Kasumi-1 (cell line): ENCODE measurements at places on chromosomes 13 and 19.

- no peak for DNase-seq
Measured at GRCh38 chr13:97273341-97273831, 51.3 kb downstream of the MBNL2 start.

DNA sequence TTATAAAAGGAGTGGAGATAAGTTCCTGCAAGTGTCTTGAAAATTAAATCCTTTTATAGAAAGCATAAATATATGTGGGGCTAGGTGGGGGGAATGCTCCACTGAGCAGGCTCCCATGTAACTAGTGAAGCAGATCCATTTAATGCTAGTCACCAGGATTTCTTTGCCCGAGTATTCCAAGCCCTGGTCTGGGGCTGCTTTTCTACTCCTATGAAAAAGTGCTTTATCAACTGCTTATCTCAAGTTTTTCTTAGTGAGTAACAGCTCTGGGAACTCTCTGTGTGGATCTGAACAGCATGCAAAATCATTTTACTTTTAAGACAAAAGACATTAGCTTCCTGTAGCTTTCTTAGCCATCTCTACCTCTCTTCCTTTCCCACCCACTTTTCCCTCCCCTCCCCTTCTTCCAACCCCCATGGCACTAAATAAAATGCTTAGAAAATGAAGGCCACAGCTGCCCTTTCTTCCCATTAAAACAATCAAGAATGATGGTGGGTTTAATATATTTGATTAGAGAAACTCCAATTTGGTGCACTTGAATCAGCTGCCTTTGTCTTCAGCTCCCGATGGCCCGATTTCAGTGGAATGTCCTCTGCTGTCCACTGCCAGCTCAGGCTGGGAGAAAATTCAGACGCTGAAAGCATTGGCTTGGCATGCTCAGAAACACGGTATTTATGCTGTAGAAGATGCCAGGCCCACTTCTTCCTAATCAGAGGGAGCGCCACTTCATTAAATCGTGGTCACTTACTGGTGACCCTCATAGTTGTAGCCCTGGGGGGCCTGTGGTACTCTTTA is 475.1 kb downstream of the FOXO1 start:
- no peak for DNase-seq

- no peak for DNase-seq
Measured at GRCh38 chr13:61179741-61180140, 235.9 kb downstream of the PCDH20 start.

GRCh38 chr13:106471957-106472543 is 63.4 kb downstream of the EFNB2 start:
- no peak for DNase-seq

DNA sequence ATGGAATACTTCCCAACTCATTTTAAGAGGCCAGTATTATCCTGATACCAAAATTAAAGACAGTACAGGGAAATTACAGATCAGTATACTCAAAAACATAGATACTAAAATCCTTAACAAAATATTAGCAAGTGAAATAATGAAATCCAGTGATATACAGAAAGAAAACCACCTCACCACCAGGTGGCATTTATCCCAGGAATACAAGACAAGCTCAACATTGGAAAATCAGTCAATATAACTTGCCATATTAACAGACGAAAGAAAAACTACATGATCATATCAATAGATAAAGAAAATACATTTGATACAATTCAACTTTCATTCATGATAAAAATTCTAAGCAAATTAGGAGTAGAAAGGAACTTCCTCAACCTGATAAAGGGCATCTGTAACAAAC is 6.7 kb upstream of the GNA15 start:
- peak; percentile 46 for DNase-seq

GRCh38 chr13:41332829-41333228 is 21.8 kb downstream of the NAA16 start:
- DNase-seq: no peak

DNA sequence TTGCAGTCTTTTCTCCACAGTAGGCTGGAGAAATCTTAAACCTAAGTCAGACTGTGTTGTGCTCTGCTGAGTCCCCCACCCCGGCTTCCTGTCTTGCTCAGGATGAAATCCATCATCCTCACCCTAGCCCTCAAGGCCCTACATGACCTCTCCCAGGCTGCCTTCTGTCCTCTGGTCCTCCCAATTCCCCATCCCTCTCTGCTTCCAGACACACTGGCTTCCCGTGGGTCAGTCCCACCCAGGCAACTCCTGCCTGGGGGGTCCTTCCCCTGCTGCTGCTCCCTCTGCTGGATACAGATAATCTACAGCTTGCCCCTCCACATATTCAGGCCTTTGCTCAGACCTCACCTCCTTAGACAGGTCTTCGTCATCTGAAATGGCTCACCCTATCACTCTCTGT is 18.4 kb upstream of the CBY2 start:
- no peak for DNase-seq

GRCh38 chr19:45527731-45528130 is 20.5 kb downstream of the VASP start:
- no peak for DNase-seq

GRCh38 chr19:1526979-1527649 is 3.2 kb downstream of the PLK5 start:
- DNase-seq: no peak

DNA sequence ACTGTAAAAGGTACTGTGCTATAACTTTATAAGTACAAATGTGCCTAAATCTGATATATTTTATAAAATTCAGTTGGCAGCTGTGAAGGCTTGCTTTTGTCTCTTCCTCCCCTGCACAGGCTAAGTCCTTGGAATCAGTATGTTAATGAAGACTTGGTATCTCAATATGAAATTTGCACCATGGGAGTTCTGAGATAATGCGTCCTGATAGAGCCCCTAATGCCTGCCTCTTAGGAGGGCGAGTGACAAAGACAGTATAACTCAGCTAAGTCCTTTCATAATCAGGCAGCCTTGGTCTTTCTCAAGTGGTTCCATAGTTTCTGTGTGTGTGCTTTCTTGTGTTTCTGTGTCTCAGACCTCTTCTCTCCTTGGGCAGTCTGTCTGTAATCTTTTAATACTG is 14.7 kb downstream of the LRCH1 start:
- DNase-seq: no peak

- DNase-seq: no peak
Measured at GRCh38 chr13:98960606-98961502, 17.0 kb downstream of the DOCK9 start.
